Amniotic epithelial cell (primary cell): ENCODE measurements at places on chromosomes 3 and 15.
A peak's percentile ranks its signal among the peaks of the same experiment; 100 is the strongest.

GRCh38 chr3:81760215-81760614 lies 1.2 kb downstream of the GBE1 start:
- no peak for DNase-seq

DNA sequence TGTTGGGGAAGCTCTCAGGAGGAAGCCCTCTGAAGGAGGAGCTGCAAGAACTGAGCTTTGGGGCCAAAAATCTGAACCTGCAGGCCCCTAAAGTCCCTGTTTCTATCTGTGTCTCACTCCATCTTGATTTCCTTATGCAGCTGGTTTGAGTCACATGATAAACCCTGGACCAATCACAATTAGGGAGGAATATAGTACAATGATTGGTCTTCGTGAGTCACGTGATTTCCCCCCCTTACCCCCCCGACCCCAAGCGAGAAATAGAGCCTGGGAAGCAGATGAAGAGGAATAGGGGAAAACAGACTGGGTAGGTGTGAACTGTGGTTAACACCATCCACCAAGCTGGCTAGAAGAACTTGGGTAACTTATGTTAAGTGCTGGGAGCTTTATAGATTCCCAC lies 12.9 kb downstream of the CRABP1 start:
- DNase-seq: peak; percentile 22

- no peak for DNase-seq
These were observed 14.0 kb upstream of the DYNC1LI1 start for GRCh38 chr3:32584660-32585059.

DNA sequence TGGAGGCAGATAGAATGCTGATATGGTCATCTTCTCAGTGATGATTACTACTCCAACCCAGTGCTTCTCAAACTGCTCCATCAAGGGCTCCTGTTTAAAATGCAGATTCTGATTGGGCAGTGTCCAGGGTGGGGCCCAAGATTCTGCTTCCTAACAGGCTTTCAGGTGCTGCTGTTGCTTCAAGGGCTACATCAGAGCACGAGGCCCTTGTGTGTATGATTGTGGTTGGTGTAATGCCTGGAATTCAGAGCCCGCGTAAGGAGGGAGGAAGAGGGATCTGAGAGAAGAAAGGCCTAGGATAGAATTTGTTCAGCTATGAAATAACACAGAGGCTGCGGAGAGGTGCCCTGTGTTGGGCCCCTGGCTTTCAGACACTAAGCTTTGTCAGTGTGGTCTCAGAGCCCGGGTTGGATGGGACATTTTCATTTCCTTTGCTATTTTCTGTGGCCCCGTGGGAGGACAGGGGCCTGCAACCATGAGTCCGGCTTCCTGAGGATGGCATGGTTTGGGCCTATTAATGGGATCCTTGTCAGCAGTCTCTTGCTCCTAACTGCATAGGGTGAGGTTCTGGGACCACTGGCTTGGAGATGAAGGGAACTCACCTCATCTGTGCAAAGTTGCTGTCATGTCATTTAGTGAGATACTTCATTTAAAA lies 53.0 kb downstream of the ATP1B3 start:
- DNase-seq: peak; percentile 57

- no peak for DNase-seq
These were observed 4.4 kb downstream of the ZBTB38 start for GRCh38 chr3:141372656-141373055.

DNA sequence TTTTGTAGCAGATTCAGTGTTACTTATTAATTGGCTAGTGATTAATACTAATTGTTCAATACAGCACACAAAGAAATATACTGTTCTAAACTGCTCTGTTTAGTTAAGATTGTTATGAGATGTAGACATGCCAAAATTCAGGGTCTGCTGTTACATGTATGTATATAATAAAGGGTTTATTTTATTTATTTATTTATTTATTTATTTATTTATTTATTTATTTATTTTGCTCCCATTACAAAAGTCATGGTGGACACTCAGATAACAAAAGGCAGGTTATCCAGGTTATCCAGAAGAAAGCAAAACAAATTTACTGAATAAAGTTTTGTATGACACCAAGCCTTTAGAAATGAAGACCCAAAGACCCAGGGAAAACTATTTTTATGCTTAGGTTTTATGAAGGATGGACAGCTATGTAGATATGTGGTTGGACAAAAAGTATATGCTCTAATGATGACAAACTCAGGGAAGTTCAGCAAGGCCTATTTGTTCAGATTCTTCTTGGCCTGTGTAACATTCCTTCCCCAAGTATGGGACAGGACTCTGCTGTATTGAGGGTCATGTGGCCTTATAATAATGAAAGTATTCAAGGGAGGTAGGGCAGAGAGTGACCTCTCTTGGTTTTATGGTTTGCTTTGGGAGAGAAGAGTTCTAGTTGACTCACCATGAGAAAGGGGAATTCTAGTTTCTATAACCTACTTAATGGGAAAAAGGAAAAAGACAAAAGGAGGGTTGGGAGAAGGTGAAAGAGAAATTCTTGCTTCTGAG lies 1056.8 kb downstream of the ROBO2 start:
- DNase-seq: no peak

- peak; percentile 4 for DNase-seq
These were observed 276.7 kb upstream of the SGO1 start for GRCh38 chr3:20462723-20463122.

GRCh38 chr3:120524171-120524923 lies 71.8 kb upstream of the NDUFB4 start:
- peak; percentile 82 for DNase-seq

DNA sequence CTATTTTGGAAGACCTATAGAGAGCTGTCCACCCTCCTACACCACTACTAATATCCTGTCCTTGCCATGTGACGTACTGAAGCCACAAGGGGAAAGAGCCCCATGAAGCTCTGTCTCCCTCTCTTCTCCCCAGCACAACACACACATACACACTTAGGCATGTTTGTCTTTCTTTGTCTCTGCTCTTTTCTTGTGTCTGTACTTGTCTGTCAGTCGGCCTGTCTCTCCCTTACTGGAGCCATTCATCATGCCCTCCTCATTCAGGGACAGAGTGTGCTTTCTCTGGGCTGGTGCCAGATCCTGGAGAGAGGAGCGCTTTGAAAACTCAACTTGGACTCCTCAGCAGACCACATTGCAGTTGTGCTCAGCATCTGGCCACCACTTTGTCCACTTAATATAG lies 47.6 kb downstream of the PSMD6 start:
- peak; percentile 69 for DNase-seq

DNA sequence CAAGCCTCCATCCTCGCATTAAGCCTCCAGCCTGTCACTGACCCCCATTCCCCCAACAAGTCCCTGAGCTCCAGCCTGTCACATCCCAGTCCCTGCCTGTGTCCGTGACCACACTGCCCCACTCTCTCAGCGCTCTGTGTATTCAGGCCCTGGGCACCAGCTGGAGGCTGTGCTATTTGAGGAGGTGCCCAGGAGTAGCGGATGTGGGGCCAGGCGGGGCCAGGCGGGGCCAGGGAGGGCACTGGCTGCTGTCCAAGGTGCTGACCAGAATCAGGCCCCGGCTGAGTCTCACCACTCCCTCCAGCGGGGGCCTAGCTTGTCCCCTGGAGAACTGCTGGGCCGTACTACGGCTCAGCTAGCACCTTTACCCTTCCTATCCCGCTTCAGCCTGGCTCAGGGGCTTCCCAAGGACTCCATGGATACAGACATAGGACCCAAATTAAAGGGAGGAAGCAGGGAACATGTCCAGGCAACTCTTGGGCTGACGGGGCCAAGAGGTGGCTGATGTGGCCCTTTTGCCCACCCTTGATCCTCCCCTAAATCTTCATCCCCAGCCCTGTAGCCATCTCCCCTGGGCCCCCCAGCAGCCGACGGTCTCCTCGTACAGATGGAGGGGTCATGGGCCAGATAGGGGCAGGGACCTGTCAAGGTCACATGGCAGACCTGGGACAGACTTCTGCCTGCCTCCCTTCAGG lies 1.1 kb downstream of the HHATL start:
- peak; percentile 21 for DNase-seq

- DNase-seq: no peak
These were observed 66.9 kb upstream of the NTRK3 start for GRCh38 chr15:88323468-88323867.

DNA sequence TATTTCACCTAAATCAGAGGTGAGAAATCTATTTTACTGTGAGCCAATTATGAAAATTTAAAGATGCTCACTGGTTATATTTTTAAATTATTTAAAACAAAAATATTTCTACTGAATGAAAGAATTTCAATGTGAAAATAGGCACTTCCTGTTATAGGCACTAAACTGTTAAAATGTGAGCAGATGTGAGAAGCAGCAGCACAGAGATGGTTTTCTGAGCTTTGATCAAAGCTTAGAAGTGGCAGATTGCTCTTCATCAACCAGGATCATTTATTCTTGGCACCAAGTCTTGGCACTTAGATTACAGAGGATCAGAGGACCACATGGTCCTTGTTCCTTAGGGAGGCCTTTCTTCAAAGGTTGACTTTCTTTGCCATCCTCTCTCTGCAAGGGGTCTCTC lies 18.0 kb upstream of the TSC22D2 start:
- DNase-seq: no peak

- DNase-seq: no peak
These were observed 82.1 kb upstream of the BCHE start for GRCh38 chr3:165919284-165919683.

DNA sequence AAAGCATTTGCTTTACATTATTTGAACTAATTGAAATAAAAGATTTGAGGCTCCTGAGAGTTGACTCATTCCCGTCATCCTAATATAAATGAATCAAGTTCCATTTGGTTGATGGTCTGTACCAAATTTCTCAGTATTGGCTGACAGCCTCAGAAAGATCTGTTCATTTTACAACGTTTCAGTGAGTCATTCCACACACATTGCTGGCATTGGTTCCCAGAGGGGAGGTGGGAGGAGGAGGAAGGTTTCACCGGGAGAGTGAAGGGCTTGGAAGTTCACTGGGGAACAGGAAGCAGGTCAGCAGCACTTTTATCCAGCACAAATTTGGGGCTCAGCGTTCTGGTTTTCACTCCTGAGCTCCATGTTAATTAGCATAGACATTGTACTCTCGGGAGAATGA lies 176.7 kb upstream of the CADPS start:
- no peak for DNase-seq

- DNase-seq: no peak
These were observed 16.6 kb downstream of the TMOD2 start for GRCh38 chr15:51768018-51768417.

GRCh38 chr3:21526461-21526860 lies 224.5 kb downstream of the ZNF385D start:
- DNase-seq: no peak

DNA sequence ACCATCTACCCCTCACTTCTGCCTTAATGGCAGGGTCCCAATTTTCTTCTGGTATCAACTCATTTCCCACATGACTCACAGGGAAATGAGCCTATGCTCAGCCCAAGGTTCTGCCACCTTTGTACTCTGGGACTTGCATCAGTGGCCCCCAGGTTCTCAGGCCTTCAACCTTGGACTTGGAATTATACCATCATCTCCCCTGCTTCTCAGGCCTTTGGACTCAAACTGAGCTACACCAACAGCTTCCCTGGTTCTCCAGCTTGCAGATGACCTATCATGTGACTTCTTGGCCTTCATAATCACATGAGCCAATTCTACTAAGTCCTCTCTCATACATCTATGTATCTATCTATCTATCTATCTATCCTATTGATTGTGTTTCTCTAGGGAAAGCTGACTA lies 149.5 kb downstream of the PLCH1 start:
- no peak for DNase-seq

- peak; percentile 28 for DNase-seq
These were observed 49.9 kb downstream of the TRPM1 start for GRCh38 chr15:31051496-31052080.

DNA sequence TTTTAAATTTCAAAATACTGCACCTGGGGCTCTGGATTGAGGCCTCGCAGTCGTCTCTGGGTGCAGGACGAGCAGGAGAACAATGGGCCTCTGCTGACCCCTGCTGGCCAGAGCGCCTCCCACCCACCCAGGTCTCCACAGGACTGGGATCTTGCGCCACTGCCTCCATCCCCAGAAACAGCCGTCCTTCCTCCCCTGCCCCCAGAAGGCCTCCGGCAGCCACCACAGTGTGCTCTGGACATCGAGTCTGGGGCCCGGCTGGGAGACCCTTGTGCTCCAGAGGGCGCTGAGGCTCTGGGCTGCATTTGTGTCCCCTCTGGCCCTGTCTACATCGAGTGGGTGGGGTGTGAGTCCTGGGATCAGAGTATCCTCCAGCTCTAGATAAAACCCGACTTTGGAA lies 6.7 kb upstream of the ACSBG1 start:
- DNase-seq: peak; percentile 55

GRCh38 chr15:38961931-38962330 lies 397.3 kb upstream of the RASGRP1 start:
- no peak for DNase-seq

GRCh38 chr3:28328188-28329151 lies 20.1 kb upstream of the ZCWPW2 start:
- peak; percentile 33 for DNase-seq

GRCh38 chr3:43372809-43373559 lies 86.6 kb downstream of the SNRK start:
- DNase-seq: no peak

- DNase-seq: no peak
These were observed 308.3 kb downstream of the NR2F2 start for GRCh38 chr15:96638793-96639192.

DNA sequence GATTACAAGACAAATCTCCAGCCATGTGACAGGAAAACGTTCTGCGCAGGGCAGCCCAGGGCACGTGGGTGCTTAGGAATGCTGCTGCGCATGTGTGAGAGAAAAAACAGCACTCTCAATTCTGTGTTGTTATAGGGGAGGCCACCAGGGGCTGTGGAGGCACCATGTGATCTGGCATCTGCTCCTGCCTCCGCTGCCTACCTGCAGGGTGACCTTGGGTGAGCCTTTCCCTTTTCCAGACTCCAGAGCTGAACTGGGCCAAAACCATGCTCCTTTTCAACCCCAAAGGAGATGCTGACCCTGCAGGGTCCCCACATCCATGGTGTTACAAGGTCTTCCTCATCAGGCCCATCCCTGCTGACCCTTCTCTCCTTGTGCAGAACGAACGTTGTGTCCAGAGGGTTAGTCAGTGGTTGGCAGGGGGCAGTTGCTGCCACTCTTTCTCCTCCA lies 81.5 kb upstream of the RASGRF1 start:
- no peak for DNase-seq

DNA sequence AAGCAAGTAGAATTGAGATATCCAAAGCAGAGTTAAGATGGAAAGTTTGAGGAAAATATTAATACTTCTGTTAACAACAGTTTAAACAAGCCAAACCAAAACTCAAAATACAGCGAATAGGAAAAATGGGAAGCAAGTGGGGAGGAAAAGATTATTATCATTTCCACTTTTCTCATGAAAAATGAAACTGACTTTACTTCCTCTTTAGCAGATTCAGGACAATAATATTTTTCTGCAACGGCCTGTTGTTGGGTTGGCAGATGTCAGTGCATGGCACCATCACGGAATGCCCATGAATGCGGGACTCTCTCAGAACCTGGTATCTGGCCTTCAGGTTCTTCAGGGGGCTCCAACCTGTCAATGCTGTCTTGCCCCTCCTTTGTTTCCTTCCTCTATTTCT lies 11.1 kb downstream of the ANKUB1 start:
- DNase-seq: no peak
